ENCODE measurements at places on chromosomes 16 and 17.
A peak's percentile ranks its signal among the peaks of the same experiment; 100 is the strongest.

- DNase-seq = no peak
Observed at GRCh38 chr17:31269578-31269983, 27.5 kb downstream of the OMG start.

DNA sequence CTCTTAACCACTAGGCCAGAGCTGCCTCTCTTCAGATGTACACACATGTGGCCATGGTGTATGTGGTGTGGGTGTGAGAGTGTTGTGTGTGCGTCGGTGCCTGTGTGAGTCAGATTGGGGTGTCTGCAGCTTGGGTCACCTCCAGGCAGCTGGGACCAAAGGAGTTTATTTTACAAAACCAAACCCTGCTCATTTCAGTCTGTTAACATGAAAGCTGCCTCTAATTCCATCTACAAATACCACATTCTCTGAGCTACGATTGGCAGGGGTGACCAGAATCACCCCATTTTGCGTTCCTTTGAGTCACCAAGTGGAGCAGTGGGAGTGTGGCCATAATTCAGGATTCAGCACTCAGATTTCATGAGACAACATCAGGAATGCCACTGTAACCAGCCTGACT lies 105.3 kb downstream of the IRX5 start:
- no peak for DNase-seq

DNA sequence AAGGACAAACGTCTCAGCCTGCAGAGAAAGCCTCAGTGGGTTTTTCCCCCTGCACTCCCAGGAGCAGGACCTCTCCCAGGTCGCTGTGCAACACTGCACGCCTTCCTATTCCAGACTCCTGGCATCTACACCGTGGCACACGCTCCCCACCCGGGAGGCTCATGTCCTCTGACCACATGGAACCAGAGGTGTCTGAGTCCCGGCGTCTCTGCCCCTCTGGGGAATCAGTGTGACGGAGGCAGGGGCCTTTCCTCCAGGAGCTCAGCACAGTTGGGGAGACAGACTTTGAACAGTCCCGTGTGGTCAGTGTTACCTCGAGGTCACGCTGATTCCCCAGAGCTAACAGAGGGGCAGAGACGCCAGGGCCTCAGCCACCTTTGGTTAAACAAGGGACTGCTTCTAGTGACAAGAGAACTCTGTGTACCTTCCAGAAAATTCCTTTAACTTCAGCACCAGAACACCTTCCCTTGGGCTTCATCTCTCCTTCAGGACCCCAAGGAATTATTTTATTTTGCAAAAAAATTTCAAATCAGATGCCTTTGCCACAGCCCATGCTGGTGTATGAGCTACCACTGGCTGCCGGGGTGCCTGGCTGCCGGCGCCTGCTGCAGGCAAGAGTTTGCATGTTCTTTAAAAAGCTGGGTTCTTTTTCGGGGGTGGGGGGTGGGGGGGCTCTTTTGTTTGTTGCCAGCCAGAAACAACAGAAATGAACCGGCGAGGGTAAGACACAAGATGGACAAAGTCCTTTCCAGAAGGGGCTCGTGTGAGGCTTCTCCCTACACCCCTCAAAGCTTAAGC lies 6.6 kb downstream of the CANT1 start:
- no peak for DNase-seq

GRCh38 chr17:79741751-79742588 lies 11.2 kb downstream of the ENPP7 start:
- peak; percentile 30 for DNase-seq

GRCh38 chr17:17528696-17529652 lies 32.8 kb upstream of the RASD1 start:
- no peak for DNase-seq

DNA sequence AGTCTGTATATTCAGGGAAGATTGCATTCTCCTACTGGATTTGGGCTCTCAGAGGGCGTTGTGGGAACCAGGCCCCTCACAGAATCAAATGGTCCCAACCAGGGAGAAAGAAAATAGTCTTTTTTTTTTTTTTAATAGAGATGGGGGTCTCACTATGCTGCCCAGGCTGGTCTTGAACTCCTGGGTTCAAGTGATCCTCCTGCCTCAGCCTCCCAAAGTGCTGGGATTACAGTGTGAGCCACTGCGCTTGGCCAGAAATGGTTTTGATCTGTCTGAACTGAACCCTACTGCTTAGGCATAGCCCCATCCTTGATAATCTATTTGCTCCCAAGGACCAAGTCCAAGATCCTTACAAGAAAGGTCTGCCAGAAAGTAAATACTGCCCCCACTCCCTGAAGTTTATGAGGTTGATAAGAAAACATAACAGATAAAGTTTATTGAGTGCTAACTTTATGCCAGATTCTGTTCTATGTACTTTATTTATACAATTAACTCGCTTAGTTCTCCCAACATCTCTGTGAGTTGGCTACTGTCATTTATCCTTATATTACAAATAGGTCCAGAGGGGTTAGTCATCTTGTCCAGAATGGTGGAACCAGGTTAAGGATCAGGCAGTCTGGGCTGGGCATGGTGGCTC lies 13.5 kb downstream of the G6PC1 start:
- no peak for DNase-seq

- DNase-seq = no peak
Observed at GRCh38 chr16:3059723-3060242, 5.7 kb upstream of the IL32 start.

DNA sequence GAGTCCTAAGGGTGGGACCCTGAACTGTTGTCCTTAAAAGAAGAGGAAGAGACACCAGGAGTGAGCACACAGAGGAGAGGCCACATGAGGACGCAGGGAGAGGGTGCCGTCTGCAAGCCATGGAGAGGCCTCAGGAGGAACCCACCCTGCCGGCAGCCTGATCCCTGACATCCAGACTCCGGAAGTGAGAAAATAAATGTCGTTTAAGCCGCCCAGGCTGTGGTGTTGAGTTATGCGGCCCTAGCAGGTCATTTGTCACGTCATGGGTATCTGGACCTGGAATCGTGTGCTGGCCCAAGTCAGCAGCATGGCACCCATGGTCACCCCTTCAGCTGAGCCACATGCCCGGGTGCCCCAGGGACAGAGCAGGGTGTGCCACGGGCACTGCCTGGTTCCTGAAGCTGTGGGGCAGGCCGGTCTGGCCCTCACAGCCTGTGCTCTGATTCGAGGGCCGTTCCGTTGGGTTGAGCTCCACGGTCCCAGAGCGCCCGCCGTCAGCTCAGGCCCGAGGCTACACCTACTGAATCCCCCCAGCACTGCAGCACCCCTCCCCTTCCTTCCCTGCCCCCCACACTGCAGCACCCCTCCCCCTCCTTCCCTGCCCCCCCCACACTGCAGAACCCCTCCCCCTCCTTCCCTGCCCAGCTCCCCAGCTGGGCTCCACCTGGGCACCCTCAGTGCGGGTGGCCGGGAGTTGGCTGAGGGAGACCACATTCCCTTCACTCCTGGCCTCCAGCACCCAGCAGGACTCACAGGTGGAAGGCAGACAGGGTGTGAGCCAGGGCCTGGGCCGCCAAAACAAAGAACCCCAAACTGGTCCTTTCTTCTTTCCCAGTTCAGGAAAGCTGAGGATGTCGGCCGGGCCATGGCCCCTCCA lies 2.7 kb upstream of the CCDC57 start:
- DNase-seq = no peak
